NCI-H510A (cell line): ENCODE measurements at places on chromosomes 13 and 19.

- DNase-seq: no peak
Observed at GRCh38 chr13:32206097-32206740, 108.9 kb downstream of the ZAR1L start.

DNA sequence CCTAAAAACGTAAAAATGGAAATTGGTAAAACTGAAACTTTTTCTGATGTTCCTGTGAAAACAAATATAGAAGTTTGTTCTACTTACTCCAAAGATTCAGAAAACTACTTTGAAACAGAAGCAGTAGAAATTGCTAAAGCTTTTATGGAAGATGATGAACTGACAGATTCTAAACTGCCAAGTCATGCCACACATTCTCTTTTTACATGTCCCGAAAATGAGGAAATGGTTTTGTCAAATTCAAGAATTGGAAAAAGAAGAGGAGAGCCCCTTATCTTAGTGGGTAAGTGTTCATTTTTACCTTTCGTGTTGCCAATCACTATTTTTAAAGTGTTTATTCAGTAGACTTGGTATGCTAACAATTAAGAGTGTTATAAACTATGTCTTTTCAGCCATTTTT, 25.6 kb downstream of the BRCA2 start:
- DNase-seq: no peak

- DNase-seq: no peak
Observed at GRCh38 chr13:48263196-48263595, 30.2 kb downstream of the ITM2B start.

- no peak for DNase-seq
Observed at GRCh38 chr13:106558527-106558926, 9.4 kb downstream of the ARGLU1 start.

- no peak for DNase-seq
Observed at GRCh38 chr13:98785405-98785804, 32.9 kb upstream of the SLC15A1 start.

DNA sequence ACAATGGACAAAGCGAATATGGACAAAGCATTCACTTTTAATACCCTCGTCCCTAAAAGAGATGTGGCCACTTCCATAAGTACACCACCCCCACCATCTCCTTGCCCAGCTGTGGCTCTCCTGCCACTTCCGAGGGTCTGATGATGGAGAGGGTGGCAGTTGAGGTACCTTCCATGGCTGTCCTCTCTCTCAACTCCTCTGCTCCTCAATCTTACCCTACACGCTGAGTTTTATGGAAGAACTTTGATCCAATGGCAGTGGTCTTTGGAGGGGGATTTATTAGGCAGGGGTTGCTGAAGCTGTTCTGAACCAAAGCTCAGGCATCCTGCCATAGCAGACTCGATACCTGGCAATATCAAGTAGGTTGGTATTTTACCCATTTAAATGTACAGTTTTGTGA, 413.0 kb downstream of the TSHZ3 start:
- no peak for DNase-seq

- no peak for DNase-seq
Observed at GRCh38 chr13:108093616-108094015, 121.7 kb downstream of the LIG4 start.

DNA sequence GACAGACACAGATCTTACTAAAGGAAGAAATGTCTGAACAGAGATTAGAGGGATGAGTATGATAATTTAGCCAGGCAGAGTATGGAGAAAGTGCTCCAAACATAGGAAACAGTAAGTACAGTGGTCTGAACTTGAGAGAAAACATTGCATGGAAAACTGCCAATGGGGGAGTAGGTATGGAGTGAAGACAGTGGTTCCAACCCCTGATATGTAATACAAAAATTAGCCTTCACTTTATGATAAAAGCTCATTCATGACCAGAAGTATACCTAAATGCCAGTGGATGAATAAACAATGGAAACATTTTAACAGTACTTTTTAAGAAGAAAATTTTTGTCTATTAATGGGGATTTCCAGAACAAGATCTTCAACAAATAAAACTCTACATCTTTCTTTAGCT, 334.0 kb downstream of the DIAPH3 start:
- no peak for DNase-seq

- no peak for DNase-seq
Observed at GRCh38 chr19:57245066-57245465, 4.6 kb downstream of the ZNF805 start.

DNA sequence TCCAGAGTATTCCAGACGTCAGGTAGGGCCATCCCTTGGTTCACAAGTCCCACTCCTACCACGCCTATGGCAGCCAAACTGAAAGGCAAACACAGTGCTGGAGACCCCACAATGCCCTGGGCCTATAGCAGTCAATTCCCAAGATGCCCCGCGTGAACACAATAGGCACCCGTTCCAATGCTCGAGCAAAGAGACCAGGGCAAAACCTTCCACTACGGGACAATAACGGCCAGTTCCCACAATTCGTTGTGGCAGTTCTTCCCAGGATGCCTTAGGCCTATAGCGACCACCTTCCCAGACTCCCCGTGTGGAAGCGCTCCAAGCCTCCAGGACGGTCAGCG, 538 bp downstream of the ZNF428 start:
- peak; percentile 50 for DNase-seq

DNA sequence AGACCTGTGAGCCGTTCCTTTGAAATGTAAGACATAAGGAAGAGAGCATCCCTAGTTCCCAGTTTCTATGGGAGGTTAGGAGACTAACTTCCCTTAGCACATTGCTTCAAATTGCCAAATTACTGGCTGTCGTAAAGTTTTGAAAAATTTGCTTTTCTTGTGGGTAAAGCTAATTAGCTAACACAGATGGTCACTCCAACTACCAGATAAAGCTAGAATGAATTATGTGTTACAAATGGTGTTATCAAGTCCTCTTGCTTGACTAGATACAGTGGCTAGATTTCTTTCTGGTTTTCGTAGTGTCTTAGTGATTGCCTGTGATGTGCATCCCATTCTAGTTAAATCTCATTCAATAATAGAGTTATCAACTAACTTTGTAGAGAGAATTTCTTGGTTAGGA, 416.6 kb upstream of the ATXN8OS start:
- DNase-seq: no peak

GRCh38 chr13:96783057-96783456, 211.2 kb downstream of the OXGR1 start:
- DNase-seq: no peak

DNA sequence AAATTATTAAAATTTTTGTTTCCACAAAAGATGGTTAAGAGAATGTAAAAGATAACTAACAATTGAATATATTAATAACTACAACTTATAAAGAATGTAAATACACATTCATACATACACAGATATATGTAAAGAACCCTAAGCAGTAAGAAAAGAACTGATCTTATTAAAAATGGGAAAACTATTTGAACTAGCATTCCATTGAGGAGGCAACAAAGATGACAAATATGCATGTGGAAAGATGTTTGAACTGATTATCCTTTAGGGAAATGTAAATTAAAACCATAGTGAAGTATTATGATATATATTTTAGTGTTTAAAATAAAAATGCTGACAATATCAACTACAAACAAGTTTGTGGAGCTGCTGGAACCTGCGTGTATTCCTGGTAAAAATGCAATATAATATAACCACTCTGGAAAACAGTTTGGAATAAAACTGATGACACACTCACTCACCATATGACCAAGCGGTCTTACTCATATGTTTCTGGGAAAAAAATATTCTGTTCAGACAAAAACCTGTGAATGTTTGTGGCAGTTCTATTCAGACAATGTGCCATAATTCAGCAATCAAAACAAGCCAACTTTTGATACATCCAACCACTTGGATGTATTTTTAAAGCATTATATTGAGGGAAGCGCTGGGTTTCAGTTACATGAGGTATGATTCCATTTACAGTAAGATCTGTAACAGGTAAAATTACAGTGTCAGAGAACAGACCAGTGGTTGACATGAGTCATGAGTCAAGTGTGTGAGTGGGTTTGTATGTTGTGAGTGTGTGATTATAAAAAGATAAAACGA, 694.4 kb upstream of the SLITRK5 start:
- DNase-seq: no peak

DNA sequence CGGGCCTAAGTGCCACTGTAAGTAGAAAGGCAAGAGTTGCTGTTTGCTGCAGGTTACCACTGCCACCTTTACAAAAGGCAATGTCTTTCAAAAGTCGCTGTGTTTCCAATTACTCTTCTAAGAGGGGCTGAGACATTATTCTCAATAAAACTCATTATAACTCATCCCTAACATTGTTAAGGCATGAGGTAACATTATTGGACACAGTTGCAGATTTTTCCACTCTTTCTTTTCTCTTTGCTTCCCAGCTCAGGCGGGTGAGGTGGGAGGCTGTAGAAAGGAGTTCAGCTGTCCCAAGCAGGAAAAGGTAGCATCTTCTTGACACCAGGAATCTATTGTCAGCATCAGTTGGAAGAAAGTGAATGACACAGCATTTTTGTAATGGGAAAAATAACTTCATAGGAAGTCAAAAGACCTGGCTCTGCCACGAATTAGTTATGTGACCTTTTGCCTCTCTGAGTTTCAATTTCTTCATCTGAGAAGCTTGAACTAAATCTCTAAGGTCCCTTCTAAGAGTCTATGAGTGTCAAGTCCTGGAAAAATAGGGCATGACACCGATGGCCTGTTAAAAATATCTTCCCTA, 2.1 kb upstream of the UBL3 start:
- DNase-seq: no peak

GRCh38 chr19:902093-902370, 8.7 kb downstream of the RNU6-9 start:
- DNase-seq: no peak

DNA sequence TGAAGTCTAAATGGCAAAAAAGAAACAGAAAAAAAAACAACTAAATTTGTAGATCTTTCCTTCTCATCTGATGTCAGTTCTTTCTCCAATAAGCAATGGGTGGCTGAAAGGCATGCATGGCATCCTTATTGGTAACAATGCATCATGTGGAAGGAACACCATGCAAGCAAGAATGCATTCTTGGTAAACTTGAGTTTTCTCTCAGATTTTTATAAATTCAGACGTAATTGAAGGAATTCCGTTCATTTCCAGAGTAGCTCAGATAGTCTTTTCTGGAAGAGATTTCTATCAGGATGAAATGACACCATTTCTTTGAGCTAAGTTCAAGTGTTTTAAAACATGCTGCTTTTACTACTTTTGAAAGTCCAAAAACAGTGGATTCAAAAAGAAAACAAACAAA, 373.0 kb downstream of the COG6 start:
- DNase-seq: no peak

DNA sequence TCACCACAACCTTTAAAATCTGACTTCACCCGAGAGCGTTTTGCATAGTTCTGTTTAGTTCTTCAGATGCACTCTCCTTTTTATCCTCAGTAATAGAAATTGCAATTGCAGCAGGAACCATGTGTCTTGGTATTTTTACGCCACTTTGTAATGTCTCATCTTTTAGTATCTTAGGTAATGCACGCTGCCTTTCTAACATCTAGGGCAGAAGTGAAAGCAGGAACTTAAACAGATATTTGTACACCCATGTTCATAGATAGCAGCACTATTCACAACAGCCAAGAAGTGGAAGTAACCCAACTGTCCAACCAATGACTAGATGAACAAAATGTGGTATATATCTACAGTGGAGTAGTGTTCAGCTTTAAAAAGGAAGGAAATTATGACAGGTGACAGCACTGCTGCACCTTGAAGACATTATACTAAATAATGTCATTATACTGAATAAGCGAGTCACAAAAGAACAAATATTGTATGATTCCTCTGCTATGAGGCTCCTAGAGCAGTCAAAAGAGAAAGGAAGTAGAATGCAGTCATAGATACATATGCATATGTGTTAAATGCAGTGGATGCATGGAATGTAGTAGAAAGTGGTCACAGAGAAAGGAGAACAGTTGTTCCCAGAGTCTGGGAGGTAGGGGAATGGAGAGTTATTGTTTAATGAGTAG, 105.9 kb upstream of the GJB6 start:
- DNase-seq: no peak

DNA sequence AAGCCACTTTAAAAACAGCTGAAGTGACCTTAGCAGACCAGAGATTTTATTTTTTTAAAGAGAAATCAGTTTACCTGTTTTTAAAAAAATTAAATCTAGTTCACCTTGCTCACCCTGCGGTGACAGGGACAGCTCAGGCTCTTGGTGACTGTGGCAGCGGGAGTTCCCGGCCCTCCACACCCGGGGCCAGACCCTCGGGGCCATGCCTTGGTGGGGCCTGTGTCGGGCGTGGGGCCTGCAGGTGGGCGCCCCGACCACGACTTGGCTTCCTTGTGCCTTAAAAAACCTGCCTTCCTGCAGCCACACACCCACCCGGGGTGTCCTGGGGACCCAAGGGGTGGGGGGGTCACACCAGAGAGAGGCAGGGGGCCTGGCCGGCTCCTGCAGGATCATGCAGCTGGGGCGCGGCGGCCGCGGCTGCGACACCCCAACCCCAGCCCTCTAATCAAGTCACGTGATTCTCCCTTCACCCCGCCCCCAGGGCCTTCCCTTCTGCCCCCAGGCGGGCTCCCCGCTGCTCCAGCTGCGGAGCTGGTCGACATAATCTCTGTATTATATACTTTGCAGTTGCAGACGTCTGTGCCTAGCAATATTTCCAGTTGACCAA, 10.8 kb downstream of the PLPPR3 start:
- no peak for DNase-seq

DNA sequence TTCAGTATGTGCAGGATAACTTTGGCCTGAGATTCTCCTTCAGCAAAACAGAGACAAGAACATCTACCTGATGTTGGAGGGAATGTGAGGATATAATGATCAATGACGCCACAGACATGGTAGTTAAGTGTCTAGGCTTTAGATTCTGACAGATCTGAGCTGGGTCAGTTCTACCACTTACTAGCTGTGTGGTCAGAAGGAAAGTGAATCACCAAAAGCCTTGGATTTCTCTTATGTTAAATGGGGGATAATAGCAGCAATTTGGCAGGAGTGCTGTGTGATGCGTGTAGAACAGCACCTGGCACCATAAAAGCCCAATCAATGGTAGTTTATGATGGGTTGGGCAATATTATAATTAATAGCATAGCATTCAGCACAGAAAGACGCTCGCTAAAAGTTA, 41.7 kb downstream of the RXFP2 start:
- no peak for DNase-seq

DNA sequence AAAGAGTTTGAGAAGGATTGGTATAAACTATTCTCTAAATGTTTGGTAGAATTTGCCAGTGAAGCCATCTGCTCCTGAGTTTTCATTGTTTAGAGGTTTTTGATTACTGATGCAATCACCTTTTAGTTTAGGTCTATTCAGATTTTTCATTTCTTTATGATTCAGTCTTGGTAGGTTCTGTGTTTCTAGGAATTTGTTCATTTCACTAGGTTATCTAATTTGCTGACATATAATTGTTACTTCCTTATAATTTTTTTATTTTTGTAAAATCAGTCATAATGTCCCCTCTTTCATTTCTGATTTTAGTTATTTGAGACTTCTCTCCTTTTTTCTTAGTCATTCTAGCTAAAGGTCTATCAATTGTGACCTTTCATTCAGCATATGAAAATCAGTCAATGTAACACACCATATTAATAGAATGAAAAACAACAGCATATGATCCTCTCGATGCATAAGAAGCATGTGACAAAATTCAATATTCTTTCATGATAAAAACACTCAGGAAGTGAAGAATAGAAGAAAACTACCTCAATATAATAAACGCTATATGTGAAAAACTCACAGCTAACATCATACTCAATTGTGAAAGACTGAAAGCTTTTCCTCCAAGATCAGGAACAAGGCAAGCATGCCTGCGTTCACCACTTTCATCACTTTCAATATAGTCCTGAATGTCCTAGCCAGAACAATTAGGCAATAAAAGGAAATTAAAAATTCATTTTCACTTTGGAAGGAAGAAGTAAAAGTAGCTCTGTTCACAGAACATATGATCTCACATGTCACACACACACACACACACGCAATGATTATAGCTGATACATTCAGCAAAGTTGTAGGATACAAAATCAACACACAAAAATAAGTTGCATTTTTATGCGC, 149.1 kb downstream of the COG6 start:
- no peak for DNase-seq
